Activated T-cell treated with anti-CD3 and anti-CD28 coated beads, Interleukin-2, amount 50 U/mL, for 72 hours (primary cell): ENCODE measurements at places on chromosomes 4 and X.

- no peak for DNase-seq
Measured at GRCh38 chr4:14028862-14029261, 401.3 kb upstream of the BOD1L1 start.

- DNase-seq: no peak
Measured at GRCh38 chrX:81259714-81260395, 58.0 kb downstream of the SH3BGRL start.

GRCh38 chr4:165464813-165465381 lies 86.1 kb downstream of the CPE start:
- DNase-seq: no peak

GRCh38 chr4:2259541-2260343 lies 2.2 kb downstream of the MXD4 start:
- DNase-seq: no peak

- DNase-seq: no peak
Measured at GRCh38 chr4:8221985-8222384, 22.9 kb downstream of the SH3TC1 start.

GRCh38 chr4:66885501-66886165 lies 659.7 kb downstream of the CENPC start:
- no peak for DNase-seq
